ENCODE measurements at places on chromosomes 6 and 20. TPM values are rescaled to one million over a fixed set of nuclear protein-coding genes. Genes with fewer than 3 reads are reported as not detected.

GMEB2 gene
- 12.5 TPM for total RNA-seq

KDM1B gene
- 6.3 TPM for total RNA-seq

HAO1 gene
- not detected for total RNA-seq

BCAS1 gene
- total RNA-seq, result not detected

Data from bladder microvascular endothelial cell (primary cell).